Erythroblast (primary cell): ENCODE measurements at places on chromosomes 5 and 9.

- no peak for DNase-seq
Observed at GRCh38 chr9:110027671-110028081, 180.3 kb downstream of the C9orf152 start.

DNA sequence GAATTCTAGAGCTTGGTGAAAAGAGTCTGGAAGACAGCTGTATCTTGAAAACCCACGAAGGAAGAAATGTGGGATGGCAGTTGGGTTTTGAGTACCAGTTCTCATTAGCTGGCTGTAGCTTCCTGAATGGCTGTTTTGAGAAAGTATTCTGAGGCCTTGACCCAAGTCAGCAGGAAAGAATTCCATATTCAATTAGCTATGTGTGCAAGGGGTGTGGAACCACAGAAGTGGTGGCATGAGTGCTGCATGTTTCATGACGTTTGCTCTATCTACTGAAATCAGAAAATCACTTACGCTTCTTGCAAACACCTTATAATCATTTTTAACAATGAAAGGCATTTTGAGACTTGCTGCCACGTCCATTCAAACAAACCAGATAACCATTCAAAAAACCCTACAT is 69.1 kb downstream of the TRPM3 start:
- DNase-seq: no peak

DNA sequence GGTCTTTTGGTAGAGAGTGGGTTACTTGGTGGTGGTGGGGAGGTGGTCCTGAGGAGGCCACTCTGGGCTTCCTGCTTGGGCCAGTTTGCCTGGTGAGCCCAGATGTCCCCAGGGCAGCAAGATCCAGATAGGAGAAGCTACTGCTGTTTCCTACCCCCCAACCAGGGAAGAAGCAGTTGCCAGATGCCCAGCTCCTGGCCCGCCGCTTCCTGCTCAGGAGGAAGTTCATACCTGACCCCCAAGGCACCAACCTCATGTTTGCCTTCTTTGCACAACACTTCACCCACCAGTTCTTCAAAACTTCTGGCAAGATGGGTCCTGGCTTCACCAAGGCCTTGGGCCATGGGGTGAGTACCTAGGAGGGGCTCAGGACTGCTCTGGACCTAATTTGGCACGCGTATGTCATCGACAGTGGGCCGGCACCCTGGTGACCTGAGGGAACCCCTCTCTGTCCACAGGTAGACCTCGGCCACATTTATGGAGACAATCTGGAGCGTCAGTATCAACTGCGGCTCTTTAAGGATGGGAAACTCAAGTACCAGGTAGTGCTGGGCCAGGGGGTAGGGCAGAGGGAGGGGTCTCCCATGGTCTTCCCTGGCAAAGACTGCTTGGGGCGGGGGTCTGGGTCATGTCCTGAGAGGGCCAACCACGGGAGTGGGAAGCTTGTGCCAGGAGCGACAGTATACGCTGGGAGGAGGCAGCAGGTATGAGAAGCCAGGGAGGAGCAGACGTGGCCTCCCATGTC is 10.6 kb downstream of the PTGS1 start:
- DNase-seq: no peak

DNA sequence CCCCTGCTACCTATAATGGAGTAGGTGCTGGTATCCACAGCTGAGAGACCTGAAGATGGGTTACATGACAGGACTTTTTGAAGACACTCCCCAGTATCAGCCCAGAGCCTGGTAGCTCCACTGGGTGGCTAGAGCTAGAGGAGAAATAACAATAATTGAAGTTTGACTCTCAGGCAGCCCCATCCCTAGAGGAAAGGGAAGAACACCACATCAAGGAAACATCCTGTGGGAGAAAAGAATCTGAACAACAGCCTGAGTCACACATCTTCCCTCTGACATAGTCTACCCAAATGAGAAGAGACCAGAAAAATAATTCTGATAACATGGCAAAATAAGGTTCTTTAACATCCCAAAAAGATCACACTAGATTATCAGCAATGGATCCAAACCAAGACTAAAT is 432.1 kb downstream of the CDH18 start:
- no peak for DNase-seq

- no peak for DNase-seq
Observed at GRCh38 chr5:149143470-149143869, 2.2 kb downstream of the ABLIM3 start.

DNA sequence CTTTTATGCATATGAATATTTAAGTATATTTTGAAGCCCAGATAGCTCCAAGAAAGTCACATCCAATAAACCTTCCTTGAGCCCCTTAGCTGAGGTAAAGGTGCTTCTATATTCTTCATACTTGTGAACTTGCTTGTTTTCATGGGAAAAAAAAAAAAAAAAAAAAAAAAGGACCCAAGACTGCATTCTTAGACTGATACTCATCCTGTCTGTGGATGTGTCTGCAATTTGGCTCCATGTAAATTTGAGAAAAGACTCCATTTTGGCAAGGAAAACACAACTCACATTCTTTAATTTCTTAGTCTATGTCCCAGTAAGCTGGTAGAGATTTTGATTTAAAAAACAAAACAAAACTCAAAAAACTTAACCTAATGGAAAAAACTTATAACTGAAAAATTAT is 238.3 kb downstream of the FBXL17 start:
- no peak for DNase-seq
